Testis (tissue), 5 donors: ENCODE measurements at places on chromosomes 1 and 21. TPM values are rescaled to one million over a fixed set of nuclear protein-coding genes. Genes with fewer than 3 reads are reported as not detected.

- no peak for DNase-seq
These were observed 28.8 kb upstream of the CSF1 start for GRCh38 chr1:109881906-109882287.

- no peak for DNase-seq
These were observed 1.3 kb upstream of the NRIP1 start for GRCh38 chr21:15066123-15066575.

The SLAMF7 gene
- 5.1 TPM for polyA plus RNA-seq

- DNase-seq: peak; percentile 32
These were observed 460 bp upstream of the ADORA1 start for GRCh38 chr1:203126866-203127665.

DNA sequence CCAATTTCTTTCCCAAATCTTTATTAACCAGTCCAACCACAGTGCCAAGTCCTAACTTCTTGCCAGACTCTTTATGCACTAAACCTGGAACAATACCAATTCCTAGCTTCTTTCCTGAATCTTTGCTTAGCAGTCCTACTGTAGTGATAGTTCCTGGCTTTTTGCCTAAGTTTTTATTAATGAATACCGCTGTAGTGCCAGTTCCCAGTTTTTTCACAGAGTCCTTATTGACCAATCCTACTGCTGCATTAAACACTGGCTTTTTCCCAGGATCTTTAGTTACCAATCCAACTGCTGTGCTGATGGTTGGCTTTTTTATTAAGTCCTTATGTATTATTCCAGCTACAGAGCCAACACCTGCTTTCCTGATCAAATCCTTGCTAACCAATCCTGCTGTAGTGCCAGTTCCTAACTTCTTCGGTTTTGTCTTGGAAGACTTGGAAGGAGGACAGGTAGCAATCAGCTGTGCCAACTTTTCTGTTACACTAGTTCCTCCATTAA lies 80.8 kb downstream of the ASH1L start:
- DNase-seq: no peak

DNA sequence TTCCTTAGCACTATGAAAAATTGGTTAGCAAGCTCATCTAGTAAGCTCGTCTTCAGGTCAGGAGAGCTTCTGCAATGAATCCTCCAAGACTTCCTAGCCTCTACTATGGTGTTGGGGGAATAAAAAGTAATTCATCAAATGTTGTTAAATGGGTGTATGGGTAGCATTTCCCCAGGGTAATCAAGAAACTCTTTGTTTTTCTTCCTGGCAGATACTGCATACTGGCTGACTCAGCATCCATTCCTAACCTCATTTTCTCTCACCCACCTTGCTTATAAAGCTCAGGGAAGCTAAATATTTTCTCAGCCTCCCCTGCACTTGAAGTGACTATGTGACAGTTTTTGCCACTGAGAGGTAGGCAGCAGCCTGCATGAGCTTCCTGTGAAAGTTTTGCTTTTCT lies 83.4 kb downstream of the MAB21L3 start:
- DNase-seq: no peak

DNA sequence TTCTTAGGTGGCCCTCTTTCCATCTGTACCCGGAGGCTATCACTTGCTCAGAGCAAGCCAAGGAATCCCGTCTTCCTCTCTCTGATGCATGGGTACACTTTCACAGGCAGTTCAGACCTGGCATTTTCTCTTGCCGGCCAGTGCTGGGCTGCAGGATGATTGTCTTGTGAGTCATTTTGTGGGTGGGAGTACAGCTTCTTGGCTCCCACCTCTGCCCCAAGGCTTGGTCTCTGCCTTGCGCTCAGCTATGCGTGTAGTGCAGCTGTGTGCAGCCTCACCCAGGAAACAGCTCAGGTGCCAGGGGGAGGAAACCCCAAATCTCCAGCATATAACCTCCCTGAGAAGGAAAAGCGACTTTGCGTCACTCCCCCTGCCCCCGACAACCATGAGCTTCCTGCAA lies 3.9 kb upstream of the AJAP1 start:
- DNase-seq: no peak

GRCh38 chr1:213898684-213899083 lies 89.1 kb upstream of the PROX1 start:
- DNase-seq: no peak

DNA sequence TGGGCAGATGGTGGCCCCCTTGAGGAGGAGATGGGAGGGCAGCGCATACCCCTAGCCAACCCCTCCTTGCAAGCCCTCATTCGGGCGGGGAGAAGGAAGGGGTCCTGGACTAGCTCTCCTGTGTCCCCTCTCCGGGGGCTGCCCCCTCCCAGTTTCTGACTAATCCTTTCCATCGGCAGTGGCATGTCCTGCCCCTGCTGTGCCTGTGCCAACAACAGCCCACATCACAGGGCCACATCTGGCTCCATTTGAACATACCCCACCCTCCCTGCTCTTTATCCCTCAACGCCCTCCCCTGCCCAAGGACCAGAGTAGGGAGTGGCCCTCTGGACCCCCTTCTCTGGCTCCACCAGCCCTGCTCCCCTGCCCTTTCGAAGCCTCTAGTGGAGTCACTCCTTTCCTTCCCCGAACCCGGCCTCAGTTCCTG lies 11.0 kb upstream of the LMNA start:
- DNase-seq: no peak

The LIPI gene
- 0.28 TPM for polyA plus RNA-seq

DNA sequence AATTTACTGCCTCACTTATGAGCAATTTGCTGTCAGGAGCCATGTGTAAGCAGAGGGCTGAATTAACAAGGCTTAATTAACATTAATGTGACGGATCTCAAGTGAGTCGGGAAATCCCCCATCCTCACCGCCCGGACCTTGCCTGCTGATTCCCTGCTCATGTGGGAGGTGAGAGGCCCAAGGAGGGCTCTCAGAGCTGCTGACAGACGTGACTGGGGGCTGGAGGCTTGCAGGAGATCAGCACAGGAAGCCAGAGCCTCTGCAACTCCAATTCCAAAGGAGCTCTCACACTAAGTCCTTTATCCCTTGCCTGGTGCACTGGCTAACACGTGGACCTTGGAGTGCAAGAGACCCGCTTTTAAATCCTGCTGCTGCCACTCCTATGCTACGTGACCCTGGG lies 19.4 kb downstream of the LRP8 start:
- DNase-seq: no peak

DNA sequence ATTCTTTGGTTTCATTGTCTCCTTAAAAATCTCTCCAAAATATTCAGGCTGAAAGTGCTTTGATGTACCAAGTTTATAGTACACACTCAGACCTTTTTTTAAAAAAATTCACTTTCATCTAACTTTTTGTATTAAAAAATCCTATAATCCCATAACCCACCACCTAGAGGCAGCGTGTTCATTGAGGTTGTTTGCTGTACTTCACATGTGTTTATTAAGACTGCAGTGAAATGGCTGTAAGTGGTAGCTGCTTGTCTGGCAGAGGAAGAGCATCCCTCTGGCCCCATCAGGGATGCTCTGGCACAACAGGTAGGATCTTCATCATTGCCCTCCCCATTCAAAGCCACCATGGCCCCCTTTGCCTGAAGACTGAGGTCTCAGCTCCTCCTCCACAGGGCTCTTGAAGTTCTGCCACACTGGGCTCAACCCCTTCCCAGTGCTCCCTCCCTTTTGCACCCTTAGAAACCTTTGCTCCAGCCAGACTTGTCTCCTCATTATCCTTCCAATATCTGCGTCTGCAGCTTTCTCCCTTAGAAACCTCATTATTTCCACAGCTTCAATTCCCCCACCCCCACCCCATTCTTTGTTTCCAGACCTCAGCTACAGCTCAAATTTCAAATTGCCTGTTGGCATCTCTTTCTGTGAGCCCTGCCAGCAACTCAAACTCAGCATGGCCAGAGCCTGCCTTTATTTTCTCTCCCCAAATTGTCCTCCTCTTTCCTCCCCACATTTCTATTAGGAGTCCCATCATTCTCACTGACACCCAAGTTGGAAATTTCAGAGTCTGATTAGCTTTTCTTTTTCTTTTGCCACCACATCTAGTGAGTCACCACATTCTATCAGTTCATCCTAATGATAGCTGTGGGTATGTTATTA lies 369.6 kb upstream of the USP24 start:
- DNase-seq: peak; percentile 65

The PDC gene
- polyA plus RNA-seq: not detected

- DNase-seq: no peak
These were observed 29.4 kb upstream of the RBM15 start for GRCh38 chr1:110309767-110310166.

GRCh38 chr1:101215363-101216011 lies 21.3 kb upstream of the S1PR1 start:
- no peak for DNase-seq

The CPLANE2 gene
- polyA plus RNA-seq: 10.6 TPM
